Progenitor cell of endocrine pancreas (in vitro differentiated cells): ENCODE measurements at places on chromosomes 6 and 20.

DNA sequence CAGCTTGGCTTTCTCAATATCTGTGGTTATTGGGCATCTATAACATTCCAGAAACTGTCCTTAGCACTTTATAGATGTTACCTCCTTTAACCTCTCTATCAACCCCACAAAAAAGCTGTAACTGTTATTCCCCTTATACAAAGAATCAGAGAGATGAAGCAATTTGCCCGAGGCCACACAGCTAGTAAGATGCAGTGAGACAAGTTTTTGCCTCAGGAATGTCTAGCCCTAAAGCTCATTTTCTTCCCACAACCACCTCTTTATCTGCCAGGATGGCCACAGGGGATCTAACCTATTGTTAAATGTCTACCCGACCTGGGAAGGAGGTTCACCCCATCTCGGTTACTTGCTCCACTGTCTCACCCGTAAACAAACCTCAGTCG, 31.9 kb upstream of the TCP11 start:
- DNase-seq, result no peak

DNA sequence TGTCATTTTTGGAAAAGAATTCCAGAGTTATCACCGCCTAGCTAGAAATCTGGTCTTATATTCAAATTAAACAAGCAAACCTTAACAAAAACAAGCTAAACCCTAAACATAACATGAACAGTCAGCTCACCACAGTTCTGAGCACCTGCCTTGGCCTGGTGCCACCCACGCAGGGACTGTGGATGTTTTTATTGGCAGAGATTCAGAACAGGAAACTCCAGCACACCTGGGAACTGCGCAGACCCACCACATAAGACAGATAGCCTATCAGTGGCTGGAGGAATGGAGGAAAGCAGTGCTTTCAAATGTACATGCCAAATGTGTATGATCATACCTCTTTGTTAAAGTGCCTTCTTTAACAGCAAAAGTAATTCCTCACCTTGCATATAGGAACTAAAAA, 8.9 kb downstream of the SLC16A10 start:
- no peak for DNase-seq

GRCh38 chr6:134602123-134602522, 284.2 kb upstream of the SGK1 start:
- DNase-seq, result no peak

- no peak for DNase-seq
Observed at GRCh38 chr20:53463101-53463972, 130.3 kb downstream of the ZNF217 start.

DNA sequence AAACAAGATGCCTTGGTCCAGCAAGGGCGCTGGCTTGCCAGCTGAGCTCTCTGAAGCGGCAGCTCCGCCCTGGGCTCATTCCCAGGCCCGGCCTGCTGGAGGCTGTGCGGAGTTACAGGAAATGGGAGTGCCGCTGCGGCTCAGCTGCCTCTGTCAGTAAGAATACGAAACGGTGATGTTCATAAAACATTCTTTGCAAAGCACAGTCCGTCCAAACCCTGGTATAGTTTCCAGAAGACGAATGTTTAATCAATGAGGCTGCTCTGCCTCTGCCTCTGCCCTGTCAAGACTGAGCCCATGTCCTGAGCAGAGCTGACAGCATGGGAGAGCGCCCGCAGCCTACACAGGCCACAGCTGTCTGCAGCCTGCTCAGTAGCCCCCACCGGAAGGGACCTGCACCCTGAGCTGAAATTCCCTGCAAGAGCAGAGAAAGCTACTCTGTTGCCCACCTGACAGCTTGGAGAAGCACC, 153.3 kb upstream of the SNX9 start:
- DNase-seq, result no peak

DNA sequence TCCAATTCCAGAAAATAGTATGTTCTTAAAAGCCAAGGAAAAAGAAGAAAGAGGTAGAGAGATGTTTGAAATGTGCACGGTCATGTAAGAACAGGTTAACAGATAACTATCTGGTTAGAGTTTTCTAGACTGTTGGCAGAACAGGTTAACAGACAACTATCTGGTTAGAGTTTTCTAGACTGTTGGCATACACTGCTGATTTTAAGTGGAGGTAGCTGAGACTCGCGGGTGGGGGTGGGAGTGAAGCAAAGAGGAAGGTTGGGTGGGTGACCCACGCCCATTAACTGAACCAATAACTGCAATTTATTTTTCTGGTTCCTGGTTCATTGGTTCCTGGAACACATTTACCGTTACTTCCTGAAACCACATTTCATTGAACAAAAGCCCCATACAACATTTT, 157.5 kb downstream of the ELOVL4 start:
- DNase-seq, result no peak

- no peak for DNase-seq
Observed at GRCh38 chr6:41815587-41815986, 28.1 kb downstream of the TOMM6 start.

DNA sequence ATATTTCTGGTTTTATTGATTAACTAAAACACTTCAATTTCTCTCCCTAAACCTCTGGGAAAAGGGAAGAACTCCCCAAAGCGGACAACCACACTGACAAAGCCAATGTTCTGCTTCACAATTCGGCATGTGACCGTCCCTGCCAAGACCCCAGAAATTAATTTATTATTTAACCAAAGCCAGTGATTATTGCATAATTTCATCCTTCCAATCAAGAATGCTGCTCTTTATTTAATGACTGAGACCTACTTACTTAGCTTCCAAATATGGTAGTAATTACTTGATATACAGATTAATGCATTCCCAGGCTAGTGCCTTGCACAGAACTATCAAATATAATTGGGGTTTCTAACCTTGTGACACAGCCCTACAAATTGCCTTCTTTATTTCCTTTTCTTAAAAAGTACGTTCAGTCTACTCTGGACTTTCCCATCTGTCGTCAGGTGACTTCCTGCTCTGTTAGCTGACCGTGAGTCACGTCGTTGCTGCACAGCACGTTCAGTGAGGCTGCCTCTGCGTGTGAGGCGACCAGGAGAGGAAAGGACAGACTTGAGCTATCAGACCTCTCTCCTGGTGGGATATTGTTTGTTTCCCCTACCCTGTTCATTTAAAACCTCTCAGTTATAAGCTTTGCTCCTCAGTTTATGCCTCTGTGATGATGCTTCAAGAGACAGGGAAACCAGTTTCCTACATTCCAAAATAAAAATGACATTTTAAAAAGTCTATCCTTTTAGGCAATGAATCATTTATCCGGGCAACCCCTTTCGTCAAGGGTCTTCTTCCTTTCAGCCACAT, 55.7 kb upstream of the TNFAIP3 start:
- DNase-seq, result no peak

GRCh38 chr6:159221486-159222170, 52.4 kb downstream of the FNDC1 start:
- no peak for DNase-seq

- no peak for DNase-seq
Observed at GRCh38 chr20:10864076-10864672, 190.4 kb upstream of the JAG1 start.

GRCh38 chr6:56349194-56349593, 101.8 kb upstream of the COL21A1 start:
- DNase-seq, result no peak

DNA sequence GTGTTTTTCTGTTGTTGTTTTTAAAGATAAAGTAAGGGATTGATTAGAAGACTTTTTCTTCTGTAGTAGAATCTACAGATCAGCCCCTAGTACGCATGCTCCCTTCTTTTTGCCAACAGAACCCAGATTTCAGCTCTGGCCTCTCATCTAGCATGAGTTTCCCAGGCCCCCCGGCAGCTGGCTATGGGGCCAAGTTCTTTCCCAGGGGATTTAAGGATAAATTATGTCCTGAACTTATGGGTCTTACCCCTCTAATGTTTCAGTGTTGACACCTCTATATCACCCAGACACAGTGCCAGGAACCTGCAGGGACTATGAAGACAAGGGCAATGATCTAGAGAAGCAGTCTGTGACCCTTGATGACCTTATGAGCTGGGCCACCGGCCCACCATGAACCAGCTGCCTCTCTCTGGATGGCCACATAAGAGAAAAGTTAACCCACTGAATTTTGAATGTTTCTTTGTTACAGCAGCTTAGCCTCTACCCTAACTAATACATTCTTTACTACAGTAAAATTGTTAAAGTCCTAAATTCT, 150.5 kb downstream of the UNC5CL start:
- DNase-seq, result no peak

DNA sequence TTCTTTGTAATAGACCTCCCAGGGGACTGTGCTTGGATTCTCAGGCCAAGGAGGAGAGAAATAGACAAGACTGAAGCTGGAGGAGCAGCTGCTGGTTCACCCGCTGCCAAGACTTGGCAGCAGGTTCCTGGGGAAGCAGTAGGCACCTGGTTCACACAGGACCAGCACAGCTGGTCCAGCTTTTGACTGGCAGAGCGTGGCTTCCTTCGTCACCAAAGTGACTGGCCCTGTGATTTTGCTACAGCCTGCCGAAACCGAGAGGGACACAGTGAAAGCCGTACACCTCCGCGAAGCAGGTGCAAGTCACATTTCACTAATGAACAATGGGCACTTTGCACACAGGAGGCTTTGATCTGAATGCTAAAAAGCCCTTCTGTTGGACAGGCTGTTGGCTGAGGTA, 199.0 kb downstream of the RNF144B start:
- DNase-seq, result no peak
